Glutamatergic neuron (in vitro differentiated cells): ENCODE measurements at places on chromosomes 6 and 20.

GRCh38 chr6:84204011-84204410, 23.4 kb downstream of the CEP162 start:
- no peak for DNase-seq

GRCh38 chr6:90039911-90040310, 145.6 kb downstream of the GJA10 start:
- no peak for DNase-seq

GRCh38 chr6:7916959-7917358, 6.4 kb upstream of the TXNDC5 start:
- no peak for DNase-seq

DNA sequence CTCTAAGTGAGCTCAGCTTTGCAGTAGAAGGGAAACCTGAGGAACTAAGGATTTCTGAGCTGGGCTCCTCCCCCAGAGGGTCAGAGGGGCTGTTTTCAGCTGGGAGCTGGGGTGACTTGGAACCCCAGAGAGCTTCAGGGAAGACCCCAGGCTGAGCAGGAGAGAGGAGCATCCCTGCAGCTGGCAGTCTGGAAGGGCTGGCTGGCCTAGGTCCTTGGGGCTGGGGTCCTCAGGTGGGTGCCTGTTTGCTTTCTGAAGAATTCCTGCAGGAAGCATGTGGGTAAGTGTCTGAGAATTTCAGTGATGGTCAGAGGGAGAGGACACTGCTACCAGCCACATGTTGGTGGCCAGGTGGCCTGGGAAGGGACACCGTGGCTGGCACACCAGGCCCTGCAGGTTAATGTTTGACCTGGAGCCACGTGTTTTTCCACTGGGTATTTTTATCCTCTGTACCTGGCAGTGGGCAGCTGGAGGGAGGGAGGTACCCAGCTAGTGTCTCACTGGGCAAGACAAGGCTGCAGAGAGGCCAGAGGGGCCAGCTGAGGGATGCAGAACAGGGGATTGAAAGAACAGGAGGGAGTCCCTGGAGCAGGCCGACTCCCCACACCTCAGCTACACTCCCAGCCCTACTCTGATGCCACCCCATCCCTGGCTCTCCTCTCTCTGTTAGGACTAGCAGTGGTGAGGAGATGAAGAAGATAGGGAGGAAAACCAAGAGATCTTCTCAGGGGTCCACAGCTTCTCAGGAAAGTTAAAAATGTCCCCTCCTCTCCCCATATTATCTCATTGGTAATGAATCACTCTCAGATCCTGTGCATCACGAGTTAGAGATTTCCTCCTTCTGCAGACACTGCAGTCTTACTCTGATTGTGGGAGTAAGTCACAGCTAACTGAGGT, 143.6 kb downstream of the VEGFA start:
- DNase-seq = no peak

GRCh38 chr6:131182991-131183425, 47.7 kb downstream of the AKAP7 start:
- DNase-seq = no peak

DNA sequence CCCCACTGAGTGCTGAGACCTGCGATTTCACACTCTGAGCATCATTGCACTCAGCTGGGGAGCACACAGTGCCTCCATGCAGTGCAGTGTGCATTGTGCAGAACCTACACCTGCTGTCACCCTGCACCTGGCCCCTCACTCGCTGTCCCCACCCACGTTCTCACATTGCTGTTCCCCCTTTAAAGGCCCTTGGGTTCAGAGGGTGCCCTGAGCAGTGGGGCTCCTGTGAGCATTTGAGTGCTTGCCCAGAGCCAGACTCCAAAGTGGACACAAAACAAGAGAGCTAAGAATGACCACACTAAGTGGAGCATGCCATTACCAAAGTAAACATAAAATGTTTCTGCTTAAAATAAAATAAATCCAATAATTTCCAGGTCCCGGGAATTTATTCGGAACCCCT, 131.0 kb upstream of the CST7 start:
- no peak for DNase-seq
